ENCODE measurements at places on chromosomes 5 and 9.

- DNase-seq: no peak
Measured at GRCh38 chr9:99259231-99259918, 37.3 kb downstream of the SEC61B start.

- no peak for DNase-seq
Measured at GRCh38 chr5:143213851-143214363, 189.6 kb downstream of the NR3C1 start.

- no peak for DNase-seq
Measured at GRCh38 chr5:42991404-42992087, 48.6 kb downstream of the ANXA2R start.

- no peak for DNase-seq
Measured at GRCh38 chr5:167864801-167865200, 426.6 kb upstream of the WWC1 start.

- DNase-seq: no peak
Measured at GRCh38 chr9:69307446-69308205, 17.4 kb upstream of the ENTREP1 start.

DNA sequence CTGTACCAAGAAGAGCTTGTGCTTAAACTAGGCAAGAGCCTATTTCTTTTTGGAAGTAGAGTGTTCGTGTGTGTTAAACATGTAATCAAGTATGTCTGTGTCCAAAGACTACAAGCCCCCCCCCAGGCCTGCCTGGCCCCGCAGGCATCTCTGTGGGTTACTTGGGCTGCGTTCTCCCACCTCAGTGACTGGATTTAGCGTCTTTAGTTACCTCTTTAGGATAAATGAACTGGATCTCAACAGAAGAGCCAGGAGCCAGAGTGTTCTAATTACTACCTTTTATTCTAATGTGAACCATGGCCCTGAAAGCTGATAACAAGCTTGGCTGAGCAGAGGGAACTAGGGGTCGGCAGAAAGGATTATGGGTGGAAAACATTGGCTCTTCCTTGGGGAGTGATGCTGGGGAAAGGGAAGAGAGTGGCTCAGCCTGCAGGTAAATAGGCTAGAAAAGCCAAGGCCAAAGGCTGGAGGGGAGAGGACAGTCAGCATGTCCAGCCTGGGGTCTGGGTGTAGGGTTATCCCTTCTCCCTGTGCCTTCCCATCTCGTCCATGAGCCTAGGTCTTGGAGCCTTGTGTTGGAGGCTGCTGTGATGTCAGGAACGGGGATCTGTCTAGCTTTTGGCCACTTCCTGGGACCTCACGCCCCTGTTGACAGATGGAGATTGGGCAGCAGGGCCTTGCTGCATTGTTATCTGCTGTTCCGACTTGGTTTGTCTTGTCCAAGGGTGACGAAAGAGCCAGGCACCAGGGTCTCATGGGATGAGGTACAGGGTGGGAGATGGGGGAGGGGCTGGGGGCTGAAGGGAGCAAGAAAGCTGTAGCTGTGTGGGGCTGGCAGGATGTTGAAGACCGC lies 11.1 kb downstream of the CD74 start:
- no peak for DNase-seq

Measured in MCF 10A (cell line).